Activated naive CD8-positive, alpha-beta T cell treated with anti-CD3 and anti-CD28 coated beads, Interleukin-2, amount 10 ng/mL, durations not matched to agents 7 days and 5 days (primary cell): ENCODE measurements at places on chromosomes 2 and 18. TPM values are rescaled to one million over a fixed set of nuclear protein-coding genes. Genes with fewer than 3 reads are reported as not detected.

DNA sequence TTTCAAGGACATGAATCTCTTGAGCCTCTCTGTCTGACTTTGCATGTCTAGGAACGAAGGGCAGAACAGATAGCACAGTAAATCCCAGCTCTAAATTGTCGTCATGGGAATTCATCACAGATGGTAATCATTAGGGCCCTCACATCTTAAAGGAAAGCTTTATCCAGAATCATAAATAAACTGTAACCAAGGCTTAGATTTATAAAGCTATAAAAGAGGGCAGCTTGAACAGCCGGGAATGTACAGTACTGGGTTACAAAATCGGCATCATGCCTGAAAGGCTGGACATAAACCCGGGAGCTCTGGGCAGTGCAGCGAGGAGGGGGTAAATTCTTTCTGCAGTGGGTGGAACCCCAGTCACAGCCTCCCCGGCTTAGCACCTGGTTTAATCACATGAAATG is 144.4 kb downstream of the GFPT1 start:
- DNase-seq = no peak

DNA sequence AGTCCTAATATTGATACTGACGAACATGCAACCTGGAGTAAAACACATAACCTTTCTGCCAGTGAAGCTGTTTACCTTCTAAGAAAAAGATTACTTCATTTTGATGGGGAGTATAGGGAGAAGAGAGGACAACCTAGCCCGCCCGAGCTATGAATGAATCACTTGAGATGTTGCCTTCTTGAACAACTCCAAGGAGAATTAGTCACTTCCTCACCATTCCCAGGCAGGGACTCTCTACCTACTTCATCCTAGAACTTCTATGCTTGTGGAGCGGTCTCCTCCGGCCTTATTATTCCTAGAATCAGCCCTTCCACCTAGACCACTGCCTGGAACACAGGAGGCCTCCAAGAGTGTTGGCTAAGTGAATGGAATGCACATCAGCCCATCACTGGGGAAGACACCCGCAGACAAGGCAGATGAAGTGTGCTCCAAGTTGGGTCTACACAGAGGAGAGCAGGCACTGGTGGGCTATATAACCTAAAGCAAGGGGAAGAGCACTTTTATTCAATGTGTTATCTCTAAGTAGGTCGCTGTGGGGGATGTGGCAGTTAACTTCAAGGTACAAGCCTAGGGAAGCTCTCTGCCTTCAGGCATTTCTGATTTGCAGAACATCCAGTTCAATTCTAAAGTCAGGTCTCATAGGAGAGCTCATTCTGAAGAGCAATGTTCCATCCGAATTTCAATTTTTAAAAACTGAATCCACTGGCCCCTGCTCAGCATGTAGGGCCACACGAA is 57.4 kb downstream of the STK39 start:
- DNase-seq = no peak

GRCh38 chr2:218827701-218828476 is 3.7 kb downstream of the PRKAG3 start:
- DNase-seq = no peak

- no peak for DNase-seq
Observed at GRCh38 chr2:205386109-205386508, 296.2 kb upstream of the NRP2 start.

GRCh38 chr2:204074456-204074855 is 137.9 kb downstream of the ICOS start:
- DNase-seq = no peak

DNA sequence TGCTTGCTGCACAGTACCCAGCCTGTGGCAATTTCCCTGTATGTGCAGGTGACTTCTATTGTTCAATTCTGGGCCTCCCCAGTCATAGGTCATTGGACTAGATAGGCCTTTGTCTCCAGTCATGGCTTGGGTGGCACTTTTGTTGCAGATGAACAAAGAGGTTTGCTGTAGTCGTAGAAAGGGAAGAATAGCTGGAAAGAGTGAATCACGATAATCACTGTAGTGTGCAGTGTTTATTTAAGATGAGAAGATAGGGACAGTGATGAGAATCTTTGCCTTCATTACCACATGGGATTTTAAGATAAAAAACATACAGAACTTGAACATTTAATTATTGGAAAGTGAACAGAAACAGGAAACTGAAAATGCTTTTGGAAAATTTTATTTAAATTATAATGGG is 156.1 kb upstream of the CYRIA start:
- DNase-seq = no peak

DNA sequence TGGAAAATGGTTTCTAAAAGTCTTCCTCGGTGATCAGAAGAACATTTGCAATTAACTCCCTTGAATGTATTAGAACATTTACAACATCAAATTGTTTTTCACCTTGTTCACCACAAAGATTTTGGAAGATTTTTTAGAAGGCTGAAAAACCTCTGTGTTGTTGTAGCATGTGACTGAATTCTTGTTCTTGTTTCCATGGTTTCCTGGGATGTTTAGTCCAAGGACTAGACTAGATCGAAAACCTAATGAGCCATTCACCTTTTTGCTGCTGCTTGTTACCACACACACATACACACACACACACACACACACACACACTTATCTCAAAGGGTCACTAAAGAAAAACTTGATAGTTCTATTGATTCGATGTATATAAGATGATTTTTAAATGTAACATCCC is 380.0 kb downstream of the LRRTM4 start:
- no peak for DNase-seq

DNA sequence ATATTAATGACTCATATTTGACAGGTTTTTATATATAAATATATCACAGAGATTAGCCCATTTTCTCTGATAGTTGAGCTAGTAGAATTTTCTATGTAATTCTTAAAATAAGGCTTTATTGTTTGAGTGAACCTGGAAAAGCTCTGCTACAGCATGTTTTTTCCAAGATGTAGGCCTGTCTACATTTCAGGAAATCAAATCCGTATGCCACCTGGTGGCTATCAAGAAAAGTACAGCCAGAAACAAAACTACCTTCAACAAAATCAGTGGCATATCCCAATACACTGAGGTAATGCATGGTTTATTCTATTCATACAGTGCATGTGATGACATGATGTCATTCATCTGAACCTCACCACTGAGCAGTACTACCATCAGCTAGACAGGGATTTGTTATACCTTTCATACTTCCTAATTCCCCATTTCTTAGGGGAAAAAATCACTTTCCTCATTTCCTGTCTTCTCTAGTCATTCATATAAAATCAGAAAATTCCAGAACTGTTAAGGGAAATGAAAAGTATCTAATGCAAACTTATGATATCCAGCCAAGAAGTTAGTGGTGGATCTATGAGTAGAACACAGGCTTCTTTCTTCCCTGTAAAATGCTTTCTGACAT is 310.4 kb upstream of the SYT4 start:
- DNase-seq = no peak

GRCh38 chr2:119126650-119127049 is 31.9 kb downstream of the C1QL2 start:
- DNase-seq = peak; percentile 63

GRCh38 chr2:784753-785152 is 107.5 kb upstream of the TMEM18 start:
- DNase-seq = no peak

DNA sequence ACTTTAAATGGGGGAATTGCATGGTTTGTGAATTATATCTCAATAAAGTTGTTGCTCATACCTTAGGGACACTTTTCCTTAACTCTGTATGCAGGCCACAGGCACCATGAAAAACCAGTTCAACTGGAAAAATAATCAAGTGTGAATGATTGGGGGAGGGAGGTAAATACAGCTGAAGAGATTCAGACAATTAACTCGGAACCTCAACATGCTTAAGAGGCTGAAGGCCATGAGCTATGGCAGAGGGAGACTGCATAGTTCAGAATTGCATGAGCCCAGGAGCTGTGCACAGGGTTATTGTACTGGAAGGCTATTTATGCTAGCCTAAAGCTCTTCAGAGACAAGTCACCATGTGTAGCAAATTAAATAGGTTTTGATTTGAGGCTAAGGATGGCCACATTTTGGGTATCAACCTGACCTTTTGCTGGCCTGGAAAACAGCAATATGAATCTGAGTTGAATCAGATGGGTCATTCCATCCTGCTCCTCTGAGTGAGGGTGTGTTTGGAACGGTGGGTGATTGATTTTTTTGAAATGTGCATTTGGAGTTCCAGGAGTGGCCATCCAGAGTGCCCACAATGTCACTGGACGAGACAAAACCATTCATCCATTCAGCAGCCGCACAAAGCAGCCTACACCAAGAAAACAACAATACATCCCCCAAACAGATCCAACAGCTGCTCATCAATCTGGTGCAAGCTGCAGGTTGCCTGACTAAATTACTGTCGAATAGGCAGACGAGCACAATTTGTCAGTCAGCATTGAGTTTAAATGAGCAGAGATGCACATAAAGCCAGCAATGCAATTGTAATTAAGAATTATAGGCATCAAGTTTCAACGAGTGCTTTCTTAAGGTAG is 42.5 kb downstream of the HRH4 start:
- DNase-seq = no peak

DNA sequence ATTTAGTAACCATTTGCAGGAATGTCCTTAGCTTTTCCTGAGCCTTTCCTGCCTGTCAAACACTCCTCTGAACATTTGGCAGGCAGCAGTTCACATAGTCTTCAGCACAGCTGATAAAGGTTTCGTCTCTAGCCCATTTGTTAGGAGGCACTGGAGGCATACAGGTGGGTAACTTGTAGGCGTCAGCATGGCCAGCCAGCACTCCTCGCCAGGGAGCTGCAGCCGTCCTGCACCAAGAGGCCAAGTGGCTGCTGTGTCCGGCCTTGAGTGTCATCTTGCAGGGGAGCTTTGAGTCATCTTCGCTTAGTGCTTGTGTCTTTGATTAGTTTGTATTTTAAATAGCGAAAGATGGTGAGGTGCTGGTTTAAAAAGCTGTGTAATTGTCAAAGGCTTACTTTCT is 120.3 kb upstream of the NFATC1 start:
- DNase-seq = no peak

- DNase-seq = no peak
Observed at GRCh38 chr2:202147775-202148174, 74.7 kb downstream of the KIAA2012 start.

- no peak for DNase-seq
Observed at GRCh38 chr2:179440642-179441251, 176.1 kb upstream of the SESTD1 start.

DNA sequence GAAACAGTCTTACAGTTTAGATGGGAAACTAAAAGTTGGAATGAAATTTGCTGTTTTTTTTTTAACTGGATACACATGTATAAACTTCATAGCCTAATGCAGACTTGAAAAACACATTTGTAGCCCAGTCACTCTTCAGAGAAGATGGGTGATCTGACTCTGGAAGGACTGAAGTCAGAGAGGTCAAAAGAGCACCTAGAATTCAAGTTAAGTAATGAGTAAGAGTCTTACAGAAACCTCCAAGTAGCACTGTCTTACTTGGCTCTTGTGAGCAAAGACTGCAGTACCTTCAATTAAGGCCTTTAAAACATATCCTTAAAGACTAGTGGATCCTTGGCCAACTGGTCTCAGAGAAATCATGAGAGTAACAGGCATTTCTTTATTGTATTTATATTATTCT is 41.9 kb downstream of the TRAPPC8 start:
- DNase-seq = no peak

DNA sequence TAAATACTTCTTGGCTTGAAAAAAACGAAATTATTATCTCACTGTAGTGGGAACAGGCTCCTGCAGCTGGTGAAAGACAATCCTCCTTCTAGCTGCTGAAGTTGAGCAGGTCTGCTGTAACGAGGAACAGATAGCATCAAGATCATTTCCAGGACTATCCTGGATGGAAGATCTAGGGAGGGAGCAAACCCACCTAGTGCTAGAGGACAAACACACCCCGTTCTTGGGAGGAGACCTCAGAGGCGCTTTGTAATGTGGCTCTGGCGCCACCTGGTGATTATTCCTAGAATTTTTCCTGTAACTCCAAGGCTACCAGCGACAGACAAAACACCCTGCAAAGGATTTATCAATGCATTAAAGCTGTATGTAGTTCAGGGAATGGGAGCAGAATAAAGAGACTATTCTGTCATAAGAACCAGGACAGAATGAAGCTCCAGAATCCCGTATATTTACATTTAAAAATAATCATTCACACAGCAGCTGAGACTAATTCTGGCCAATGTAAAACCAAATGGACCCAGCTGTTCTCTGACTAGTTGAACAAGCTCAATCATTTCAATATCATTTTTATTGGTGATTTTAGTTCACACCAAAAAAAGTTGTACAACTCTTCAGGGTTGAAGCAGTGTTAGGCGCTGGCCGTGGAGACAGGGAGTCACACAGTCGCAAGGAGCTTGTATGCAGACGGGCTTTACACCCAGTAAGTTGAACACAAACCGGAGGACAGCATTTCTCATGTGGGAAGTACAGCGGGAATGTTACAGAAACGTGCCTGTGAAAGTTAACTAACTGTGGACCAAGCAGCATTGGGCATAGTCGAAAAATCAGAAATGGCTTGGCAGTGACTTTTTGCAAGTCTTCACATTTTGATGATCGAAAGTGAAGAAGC is 290.3 kb downstream of the TRIB2 start:
- DNase-seq = peak; percentile 51

DNA sequence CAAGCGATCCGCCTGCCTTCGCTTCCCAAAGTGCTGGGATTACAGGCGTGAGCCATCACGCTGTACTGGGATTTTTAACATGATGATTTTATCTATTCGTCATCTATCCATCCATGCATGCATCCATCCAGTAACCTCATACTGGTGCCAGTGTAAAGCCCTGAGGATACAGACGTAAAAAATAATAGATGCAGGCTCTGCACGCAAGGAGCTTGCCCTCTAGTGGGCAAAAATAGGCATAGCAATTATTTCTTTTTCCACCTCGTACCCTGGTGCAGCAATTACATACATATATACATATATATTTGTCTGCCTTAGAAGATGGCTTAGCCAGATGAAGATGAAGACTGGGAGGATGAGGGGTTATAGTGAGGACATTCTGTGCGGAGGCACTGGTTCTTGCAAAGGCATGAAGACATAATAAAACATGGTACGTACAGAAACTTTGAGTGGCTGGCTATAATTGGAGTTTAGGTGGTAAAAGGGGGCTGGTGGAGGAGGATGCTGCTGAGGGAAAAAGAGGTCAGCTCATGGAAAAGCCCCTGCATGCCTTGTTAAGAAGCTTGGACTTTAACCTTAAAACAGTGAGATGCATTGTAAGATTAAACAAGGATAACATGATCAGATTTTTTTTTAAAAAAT is 19.6 kb upstream of the RPIA start:
- no peak for DNase-seq

DNA sequence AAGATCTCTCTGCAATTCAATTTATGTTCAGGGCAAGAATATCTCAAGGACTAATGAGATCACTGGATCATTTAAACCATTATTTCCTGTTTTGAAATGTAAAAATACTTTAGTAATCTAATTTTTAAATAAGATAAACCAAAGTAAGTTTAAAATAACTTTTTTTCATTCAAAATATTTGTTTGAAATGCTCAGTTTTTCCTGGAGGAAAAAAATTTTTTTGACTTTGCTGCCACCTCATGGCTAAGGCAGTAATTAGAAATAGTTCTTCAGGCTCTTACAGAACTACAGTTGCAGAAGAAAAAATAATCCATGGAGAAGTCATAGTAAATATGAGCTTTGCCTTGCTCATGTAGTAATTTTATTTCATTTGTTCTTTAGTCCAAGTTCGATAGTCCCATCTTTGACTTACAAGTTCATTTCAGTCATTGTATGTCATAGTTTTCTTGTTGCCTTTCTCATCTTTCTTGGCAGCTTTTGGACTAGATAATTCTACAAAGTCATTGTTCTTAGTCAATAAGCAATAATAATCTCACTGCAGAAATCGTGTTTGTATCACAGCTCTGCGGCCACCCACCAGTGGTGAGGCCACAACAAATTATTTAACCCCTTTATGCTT is 127.4 kb downstream of the DPP4 start:
- no peak for DNase-seq

SPP2 gene
- not detected for total RNA-seq

CD8B gene
- 475 TPM for total RNA-seq

SULT1C4 gene
- total RNA-seq = not detected

SLC30A3 gene
- 0.64 TPM for total RNA-seq

TWIST2 gene
- not detected for total RNA-seq
